Fibroblast of skin of left biceps (primary cell): ENCODE measurements at places on chromosomes 3 and 15.

DNA sequence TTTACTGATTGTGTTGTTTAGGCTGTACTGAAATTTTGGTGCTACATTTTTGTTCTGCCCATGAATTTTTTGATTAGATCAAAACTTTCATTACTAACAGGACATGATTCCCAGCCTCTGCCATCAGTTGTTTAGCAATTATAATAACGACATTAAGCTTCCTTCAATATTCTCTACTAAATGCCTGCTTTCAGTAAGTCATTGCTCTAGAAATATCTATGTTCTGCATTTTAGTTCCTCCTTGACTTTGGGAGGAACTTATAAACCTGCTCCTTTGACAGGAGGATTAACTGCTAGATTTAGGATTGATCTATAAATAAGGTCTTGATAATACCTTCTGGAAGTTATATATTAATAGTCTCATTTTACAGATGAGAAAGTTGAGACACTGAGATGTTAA, 269.1 kb downstream of the RAP2B start:
- no peak for DNase-seq

DNA sequence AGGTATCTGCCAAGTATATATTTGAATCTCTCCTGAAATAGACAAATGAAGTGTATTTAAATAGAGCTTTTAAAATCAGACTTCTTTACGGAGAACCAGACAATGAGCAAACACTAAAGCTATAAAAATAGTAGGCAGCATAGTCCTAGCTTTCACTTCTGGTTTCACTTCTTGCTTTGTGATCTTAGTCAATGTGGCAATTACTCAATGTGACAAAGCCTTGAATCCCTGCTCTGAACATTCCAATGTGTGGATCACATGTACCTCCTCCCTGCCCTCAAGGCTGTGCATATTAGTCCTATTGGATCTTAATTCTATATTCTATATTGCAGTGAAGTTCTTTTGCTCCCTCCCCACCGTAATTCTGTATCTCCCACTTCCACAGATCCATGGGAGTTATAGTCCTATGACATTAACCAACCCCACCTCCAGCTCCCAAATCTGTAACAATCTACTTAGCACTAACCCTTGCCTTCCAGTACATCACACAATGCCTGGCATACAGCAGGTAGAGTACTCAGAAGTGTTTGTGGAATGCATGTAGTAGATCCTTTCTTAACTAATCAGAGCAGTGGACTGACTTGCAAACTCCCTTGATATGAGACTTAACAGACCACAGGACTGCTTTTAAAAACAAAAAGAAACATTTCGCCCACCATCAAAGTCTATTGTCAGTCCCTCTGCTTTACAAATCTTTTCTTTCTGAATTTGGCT, 24.3 kb upstream of the CP start:
- no peak for DNase-seq

GRCh38 chr15:40844696-40845030, 815 bp downstream of the SPINT1 start:
- DNase-seq = no peak

- no peak for DNase-seq
These were observed 624.8 kb upstream of the LMCD1 start for GRCh38 chr3:7876741-7877297.

- DNase-seq = no peak
These were observed 153.4 kb upstream of the PFN2 start for GRCh38 chr3:150124142-150124541.

GRCh38 chr15:45763170-45763869, 128.5 kb downstream of the SQOR start:
- DNase-seq = no peak

GRCh38 chr15:70014860-70015490, 82.7 kb downstream of the TLE3 start:
- DNase-seq = no peak

GRCh38 chr3:1616744-1617143, 481.9 kb upstream of the CNTN4 start:
- DNase-seq = no peak

GRCh38 chr15:39079296-39079847, 501.5 kb upstream of the THBS1 start:
- DNase-seq = peak; percentile 97

- no peak for DNase-seq
These were observed 81.9 kb upstream of the ADAMTSL3 start for GRCh38 chr15:83571820-83572707.

DNA sequence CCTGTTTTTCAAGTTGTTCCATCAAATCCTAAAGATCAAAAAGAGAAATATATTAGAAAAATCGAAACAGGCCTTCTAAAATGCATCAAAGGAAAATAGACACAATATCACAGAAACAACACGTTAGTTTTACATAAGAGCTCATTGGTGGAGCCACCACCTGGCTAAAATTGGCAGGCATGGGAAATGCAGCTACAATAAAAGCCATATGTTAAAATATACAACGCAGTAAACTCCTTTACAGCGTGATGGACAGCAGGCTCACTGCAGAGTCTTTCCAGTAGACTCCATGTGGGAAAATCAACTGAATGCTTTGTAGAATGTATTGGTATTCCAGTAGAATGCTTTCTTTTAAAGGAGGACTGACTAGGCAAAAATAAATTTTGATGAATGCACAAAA, 40.9 kb upstream of the MYO5C start:
- no peak for DNase-seq

- no peak for DNase-seq
These were observed 61.5 kb upstream of the CORO2B start for GRCh38 chr15:68517285-68517761.

DNA sequence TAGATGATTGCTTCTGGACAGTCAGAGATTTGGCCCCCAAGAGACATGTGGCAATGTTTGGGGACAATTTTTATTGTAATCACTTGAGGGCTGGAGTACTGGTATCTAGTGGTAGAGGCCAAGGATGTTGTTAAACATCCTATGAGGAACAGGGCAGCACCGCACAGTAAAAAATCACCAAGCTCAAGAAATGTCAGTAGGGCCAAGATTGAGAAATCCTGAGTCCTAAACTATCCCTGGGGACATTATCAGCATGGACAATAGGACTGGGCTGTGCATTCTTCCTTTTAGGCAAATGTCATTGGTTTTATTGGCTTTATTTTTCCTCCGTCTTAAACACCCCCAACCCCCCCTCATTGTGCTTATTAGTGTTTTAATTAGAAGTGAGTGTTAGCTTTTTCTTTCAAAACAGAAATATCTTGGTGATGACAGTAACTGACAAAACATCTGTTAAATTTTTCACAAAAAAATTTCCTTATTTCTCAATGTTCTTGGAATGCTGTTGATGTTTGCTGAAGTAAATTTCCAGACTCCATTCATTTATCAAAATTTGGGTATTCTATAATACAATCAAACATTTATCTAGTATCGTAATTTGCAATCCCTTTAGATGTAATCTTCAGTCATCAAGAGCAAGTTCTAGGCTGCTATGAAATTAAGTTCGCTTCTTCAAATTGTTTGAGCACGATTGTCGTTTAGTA, 944.4 kb downstream of the VGLL3 start:
- no peak for DNase-seq

DNA sequence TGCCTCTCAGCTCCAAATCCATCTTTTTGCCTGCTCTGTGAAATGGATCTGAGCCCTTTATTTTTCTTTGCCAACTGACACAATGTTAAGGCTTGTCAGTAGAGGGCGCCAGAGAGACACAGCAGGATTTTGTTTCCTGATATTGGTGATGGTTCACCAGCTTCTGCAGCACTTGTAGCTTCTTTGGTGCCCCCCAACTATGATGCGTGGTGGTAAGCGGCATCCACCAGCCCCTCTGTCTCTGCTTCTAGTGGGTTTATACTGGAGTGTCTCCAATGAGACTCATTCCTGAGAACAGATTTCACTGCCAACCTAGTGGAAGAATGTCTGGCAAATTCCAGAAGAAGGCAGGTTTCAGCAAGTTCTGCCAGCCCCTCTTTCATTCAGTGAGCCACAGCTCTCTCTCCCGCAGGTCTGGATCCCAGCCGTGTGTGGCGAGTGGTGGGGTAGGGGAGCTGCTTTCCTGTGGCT, 471.9 kb upstream of the FRG2C start:
- DNase-seq = peak; percentile 8

DNA sequence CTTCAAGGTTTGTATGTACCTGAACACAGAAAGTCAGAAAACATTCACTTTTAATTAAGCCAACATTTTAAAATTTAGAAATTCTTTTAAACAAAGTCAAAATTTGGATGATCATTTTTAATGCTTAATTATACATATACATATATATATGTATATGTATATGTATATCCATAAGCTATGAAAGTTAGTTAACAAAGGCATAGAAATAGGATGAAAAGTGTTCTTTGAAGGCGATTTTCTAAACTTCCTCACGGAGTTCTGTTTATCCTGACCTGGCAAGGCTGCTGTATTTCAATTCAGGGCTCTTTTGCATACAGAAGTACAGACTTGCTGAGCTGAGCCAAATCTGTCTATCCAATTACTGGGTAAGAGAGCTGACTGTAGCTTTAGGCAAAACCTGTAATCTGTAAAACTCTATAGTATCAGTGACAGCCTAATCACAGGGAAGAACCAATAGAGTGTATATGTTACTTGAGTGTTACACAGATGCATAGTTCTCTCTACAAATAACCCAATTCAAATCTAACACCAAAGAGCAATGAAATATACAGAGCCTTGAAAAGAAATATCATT, 32.1 kb upstream of the THRB start:
- DNase-seq = no peak

DNA sequence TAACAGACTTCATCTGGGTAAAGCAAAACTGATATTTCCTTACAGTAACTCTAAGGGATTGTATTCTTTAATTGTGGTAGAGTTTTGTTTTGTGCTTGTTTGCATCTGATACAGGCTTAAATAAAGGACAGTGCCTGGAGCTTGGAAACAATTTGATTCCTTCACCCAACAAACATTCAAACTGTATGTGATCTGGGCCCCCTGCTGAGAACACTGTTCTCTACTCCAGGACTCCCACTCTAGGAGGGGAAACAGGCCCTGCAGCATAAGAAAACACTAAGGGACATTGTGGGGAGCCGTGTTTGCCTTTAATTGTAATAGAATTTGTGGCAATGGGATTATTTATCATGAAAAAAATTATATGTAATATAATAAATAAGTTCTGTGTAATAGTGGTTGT, 56.9 kb downstream of the CTDSPL start:
- no peak for DNase-seq

GRCh38 chr15:101679806-101680205, 27.6 kb upstream of the TM2D3 start:
- DNase-seq = no peak

GRCh38 chr3:43637702-43638101, 15.9 kb upstream of the ANO10 start:
- no peak for DNase-seq

DNA sequence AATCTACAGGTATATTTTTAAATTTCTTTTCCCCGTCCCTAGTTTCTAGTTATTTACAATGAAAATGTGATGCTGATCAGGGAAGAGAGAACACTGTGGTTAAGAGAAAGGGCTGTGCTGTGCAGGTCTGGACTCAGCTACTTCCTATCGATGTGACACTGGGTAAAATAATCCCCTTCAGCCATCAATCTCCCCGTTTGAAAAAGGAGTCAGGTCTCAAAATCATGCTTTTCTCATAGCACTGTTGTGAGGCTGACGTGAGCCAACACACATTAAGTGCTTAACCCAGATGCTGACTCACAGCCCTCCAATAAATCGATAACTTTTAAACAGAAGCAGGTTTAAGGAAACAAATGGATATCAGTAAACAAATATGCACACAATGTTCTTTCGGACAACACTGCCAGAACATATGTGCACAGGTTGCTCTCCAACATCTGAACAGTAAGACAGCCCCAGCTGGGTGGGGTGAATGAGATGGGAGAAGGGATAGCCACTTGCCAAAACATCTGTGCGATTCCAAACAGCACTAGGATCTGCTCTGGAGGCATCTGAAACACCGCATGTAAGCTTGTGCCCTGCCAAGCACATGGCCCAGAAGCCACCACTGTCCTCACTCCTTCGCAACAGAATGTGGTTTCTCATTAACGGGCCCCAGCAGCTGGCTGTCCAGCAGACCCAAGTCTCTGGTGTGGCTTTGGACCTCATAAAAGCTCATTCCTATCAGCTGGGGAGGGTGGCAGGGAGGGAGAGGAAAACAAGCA, 143.2 kb upstream of the PRICKLE2 start:
- DNase-seq = no peak

GRCh38 chr3:195251336-195252065, 19.5 kb downstream of the XXYLT1 start:
- DNase-seq = no peak

GRCh38 chr15:77482570-77482969, 61.9 kb downstream of the HMG20A start:
- DNase-seq = peak; percentile 71

GRCh38 chr3:119695480-119695879, 7.3 kb upstream of the CFAP91 start:
- no peak for DNase-seq

DNA sequence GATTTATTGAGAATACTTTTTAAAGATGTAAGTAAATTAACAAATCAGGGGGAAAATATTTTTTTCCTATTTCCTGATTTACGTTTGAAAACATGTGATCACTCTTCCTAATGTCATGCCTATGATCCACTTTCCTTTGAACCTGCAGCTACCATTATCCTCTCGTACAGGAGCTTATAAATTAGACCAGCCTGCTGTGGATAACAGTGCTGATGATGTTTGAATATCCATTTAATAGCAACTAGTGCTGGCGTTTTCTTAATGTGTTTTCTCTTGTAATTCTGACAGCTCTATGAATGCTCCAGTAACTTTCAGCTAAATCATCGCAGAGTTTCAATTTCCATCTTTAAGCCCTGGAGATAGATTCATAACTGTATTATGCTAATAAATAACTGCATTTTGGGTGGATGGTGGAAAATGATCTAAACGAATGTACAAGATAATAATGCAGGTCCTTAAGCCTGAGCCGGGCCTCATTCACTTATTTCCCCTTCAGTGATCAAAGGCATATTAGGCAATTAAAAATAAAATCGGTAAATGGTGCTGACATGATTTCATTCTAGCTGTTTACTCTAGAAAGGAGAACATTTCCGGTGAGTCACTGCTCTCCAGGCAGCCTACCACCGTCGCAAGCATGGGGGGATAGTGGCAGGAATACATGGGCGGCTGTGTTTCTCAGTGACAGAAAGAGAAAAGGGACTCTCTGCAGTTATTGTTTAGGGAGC, 58.5 kb upstream of the SLC24A5 start:
- no peak for DNase-seq

GRCh38 chr15:77533578-77534430, 98.9 kb downstream of the LINGO1 start:
- DNase-seq = no peak

DNA sequence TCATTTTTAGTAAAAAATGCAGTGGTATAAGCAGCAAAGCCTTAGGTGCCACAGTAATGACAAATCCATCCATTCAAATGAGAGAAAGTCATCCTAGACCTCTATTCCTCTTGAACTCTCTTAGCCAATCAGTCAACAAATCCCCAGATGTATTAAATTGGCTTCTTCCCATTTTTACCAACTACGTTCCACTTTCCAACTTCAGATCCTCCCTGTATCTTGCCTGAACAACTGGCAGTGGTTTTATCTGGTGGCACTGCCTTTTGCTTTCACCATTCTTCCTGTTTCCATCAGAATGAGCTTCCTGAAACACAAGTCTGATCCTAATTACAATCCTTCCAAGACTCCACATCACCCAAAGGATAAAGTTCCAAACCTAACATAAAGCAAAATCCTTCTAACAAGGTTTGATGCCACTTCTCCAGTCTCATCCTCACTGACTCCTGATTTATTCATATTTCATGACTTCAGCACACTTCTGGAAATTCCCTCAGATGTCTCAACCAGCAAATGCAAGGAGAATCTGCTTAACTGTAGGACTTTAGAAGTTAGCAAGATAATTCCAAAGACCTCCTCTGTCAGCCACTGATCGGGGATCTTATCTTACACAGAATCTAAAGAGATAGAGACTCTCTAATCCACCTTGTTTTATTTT, 69.8 kb upstream of the SLC4A7 start:
- DNase-seq = no peak
